ENCODE measurements at places on chromosomes 3 and 15.

DNA sequence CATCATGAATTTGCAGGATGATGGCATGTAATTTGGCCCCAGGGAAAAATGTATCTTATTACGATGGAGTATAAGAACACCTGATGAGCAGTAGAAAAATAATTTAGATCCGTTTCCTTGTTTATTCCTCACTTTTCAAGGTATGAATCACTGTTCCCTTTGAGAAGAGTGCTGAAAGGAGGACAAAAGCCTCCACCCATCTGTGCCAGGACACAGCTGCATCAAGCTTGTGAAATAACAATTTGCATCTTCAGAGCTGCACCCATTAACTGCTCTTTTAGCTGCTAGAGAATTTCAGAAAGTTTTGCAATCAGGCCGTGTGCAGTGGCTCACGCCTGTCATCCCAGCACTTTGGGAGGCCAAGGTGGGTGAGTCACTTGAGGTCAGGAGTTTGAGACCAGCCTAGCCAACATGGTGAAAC, 9.6 kb downstream of the CLDND1 start:
- DNase-seq, result no peak

DNA sequence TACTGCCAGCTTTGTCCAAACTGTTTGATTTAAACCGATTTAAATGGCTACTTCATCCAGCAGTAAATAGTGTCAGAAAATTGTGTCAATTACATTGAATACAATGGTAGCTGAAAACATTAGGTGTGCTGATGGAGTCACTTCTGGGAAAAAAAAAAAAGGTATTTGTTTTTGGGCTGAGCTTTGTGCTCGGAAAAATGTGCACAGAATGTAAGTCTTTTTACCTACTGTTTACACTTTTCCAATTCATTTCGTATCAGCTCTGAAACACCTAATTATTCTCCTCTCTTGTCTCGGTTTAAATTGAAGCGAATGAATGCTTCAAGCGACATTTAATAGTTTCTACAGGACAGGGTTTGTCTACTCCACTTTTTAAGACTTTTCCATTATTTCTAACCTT, 1078.4 kb downstream of the ROBO1 start:
- DNase-seq, result peak; percentile 98

- DNase-seq, result peak; percentile 95
Observed at GRCh38 chr15:49155110-49155833, at the start of gene COPS2. Gene COPS2 (minus strand): TSS chr15:49155599. CDS start chr15:49155578, 21 bp downstream.

DNA sequence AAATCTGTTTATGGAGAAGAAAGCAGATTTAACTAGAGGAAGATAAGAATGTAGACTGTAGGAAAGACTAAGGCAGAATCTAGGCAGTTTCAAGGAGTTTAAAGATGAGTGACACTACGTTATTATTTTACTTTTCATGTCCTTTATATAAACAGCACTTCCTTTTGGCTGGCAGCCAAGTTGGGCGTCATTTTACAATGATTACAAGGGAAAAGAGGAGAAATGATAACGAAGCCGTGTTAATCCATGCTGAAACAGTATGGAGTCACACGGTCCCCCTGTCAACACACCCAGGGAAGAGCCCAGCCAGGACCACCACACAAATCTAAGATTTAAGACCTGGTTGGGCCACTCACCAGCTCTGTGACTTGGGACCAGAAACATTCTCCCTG, 83.7 kb upstream of the NEO1 start:
- DNase-seq, result no peak

- no peak for DNase-seq
Observed at GRCh38 chr3:101017017-101017416, 23.8 kb upstream of the ABI3BP start.

GRCh38 chr3:34229876-34230275, 431.4 kb downstream of the PDCD6IP start:
- no peak for DNase-seq

DNA sequence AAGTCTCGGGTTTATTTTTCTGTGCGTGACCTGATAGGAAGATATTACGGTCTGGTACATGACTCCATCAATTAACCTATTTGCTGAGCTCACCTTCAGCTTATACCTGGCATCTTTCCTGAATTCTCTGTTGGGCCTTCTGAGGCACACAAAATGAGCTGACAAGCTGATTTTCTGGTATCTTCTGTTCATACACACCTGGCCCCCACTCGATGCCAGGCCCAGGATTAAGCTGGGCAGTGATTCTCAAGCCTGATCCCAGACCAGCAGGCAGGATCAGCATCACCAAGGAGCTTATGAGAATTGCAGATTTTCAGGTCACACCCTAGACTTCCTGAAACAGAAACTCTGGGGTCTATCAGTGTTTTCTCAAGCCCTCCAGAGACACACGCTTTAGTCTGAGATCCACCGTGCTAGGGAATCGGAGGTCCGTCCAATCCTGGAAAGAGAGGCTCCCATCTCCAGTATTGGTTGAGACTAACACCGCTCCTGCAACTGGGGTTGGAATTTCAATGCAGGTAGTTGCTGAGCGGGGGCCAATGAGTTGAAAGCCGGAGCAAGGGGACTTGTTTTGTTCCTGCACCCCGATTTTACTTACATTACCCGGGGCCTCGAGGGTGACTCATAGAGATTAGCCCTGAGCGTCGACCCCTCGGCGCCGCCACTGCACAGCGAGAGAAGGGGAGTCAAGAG, 636 bp upstream of the EIF1B start:
- DNase-seq, result no peak

DNA sequence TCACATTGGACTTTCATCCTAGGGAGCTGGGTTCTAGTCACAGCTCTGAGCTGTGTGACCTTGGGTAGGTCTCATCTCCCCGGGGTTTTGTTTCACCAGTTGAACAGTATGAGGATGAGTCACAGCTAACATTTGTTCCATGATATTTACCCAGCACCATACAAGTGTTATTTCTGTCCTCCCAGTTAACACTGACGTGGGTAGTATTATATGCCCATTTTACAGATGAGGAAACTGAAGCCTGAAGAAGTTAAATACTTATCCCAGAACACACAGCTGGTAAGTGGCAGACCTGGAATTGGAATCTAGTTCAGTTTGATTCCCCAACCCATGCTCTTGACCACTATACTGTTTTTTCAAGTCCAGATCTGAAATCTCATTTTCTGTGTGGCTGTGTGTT, 908 bp upstream of the RARB start:
- DNase-seq, result no peak
